Stimulated activated CD4-positive, alpha-beta T cell treated with anti-CD3 and anti-CD28 coated beads, Interleukin-1b, Interleukin-23, amount 100 ng/mL, for 24 hours (primary cell): ENCODE measurements at places on chromosomes 11 and 22.

DNA sequence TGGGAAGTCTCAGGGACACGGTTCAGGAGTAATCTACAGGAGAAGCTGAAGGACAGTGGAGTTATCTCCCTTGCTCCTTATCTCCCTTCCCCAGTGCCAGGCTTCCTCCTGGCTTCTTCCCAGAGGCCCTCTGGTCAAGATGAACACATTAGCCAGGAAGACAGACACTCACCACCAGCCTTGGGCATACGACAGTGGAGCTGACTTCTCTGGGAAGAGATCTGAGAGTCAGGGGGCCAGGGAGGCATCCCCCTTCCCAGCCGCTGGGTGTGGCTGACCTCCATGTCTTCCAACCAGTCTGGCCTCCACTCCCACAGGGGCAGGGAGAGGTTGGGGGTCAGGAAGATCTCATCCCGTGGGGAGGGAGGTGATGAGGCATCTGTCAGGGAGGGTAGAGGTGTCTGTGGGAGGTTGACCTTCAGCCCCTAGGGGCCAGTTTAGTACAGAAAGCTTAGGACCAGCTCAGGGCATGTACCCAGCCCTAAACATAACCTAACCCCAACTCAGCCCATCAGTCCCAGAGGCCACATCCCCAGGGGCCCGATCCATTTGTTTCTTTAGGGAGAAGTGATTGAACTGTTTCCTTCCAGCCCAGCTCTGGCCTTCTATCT, 12.7 kb downstream of the ROBO4 start:
- DNase-seq: no peak

DNA sequence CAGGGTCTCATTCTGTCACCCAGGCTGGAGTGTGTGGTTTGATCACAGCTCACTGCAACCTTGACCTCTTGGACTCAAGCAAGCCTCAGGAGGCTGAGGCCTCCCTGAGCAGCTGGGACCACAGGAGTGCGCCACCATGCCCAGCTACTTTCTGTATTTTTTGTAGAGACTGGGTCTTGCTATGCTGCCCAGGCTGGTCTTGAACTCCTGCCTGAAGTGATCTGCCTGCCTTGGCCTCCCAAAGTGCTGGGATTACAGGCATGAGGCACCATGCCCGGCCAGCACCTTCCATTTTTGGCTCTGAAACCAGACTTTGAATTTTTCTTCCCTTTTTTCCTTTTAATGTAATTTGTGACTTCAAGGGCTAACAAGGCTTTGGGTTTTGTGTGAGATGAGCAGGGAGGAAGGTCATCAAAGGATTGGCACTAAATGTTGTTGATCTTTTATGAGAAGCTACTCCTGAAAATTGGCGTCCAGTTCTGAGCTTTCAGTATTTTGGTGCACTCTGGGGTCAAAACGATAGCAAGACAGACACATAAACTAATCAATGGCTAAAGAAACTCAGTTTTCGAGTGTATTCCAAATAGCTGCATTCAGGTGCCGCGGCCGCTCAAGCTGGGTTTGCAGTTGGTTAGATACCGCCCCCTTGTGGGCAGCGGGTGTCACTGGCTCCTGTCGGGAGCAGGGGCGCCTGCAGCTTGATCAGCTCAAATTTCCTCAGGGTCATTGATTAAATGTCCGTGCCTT, 51.9 kb upstream of the CLMP start:
- peak; percentile 65 for DNase-seq

DNA sequence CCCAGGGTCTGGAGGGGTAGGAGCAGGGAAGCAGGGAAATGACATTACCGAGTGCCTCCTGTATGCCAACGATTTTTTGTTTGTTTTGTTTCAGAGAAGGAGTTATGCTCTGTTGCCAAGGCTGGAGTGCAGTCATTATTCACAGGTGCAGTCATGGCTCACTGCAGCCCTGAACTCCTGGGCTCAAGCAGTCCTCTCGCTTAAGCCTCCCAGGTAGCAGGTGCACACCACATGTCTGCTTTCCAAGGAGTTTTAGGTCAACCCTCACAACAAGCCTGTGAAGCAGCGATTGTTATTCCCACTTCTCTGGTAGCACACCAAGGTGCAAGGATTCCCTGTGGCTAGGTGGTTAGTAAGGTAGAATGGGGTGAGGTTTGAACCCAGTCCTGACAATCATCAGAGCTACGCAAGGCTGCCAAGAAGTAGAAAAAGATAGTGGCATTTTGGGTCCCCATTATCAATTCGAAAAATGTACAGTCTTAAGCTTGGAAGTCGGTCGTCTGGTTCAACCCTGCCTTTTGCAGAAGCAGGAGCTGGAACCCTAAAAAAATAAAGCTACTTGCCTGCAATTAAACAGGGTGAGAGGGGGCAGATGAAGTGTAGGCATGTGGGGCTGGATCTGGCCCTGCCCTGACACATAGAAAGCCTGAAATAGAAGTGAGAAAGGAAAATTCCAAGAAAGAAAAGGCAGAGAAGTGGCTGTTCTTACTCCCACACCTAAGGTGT, 9.1 kb downstream of the UCP3 start:
- no peak for DNase-seq

DNA sequence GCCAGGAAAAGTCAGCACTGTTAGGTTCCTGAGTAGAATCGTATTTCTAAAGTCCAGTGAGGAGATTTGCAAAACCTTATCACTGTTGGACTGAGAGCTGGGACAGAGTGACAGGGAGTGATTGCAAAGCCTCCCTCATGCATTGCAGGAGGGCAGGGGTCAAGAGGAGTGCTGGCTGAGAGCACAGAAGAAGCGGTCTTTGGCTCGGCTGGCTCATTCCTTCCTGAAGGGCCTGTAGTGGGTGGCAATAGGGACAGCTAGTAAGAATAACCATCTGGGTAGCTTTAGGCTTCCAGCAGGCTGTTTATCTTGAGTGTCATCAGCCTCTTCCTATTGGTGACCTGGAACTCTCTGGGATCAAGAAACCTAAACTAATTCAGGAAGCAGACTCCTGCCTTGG, 53.4 kb downstream of the CD44 start:
- DNase-seq: no peak

DNA sequence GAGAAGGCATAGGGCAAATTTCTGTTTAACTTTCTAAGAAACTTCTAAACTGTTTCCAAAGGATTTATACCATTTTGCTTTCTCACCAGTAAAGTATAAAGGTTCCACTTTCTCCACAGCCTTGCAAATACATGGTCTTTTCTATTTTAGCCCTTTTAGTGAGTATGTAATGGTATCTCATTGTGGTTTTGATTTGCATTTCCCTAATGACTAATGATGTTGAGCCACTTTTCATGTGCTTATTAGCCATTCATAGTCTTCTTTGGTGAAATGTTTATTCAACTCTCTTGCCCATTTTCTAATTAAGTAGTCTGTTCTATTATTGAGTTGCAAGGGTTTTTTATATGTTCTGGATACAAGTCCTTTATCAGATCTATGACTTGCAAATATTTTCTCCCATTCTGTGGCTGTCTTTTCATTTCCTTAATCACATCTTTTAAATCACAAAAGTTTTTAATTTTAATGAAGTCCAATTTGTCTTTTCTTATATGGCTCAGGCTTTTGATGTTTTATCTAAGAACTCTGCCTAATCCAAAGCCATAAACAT, 83.8 kb upstream of the KCNQ1OT1 start:
- no peak for DNase-seq

- DNase-seq: no peak
Observed at GRCh38 chr22:29625090-29625825, 21.8 kb downstream of the NF2 start.

- no peak for DNase-seq
Observed at GRCh38 chr22:24935771-24936483, 10.6 kb downstream of the LHFPL7 start.

- no peak for DNase-seq
Observed at GRCh38 chr11:129937592-129938238, 42.3 kb upstream of the NFRKB start.

DNA sequence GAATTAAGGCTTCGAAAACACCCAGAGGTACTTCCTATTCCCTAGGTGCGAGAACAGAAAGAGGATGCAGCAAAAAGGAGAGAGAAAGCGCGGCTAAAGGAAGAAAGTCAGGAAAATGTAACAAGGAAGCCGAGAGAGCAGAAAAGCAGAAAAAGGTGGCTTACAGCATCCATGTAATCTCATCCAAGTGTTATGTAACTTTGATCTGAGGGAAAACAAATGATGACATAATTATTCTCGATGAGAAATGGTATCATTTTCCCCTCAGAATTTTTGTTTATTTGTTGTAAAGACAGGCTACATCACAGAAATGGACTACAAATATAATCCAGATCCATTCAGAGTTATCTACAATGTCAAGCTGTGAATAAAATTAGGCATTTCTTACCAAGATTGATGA, 69.1 kb upstream of the APOA1 start:
- DNase-seq: no peak

GRCh38 chr22:30040499-30041260, 39.6 kb upstream of the HORMAD2 start:
- DNase-seq: no peak

GRCh38 chr22:48760481-48761390, 1066.9 kb downstream of the BRD1 start:
- no peak for DNase-seq

DNA sequence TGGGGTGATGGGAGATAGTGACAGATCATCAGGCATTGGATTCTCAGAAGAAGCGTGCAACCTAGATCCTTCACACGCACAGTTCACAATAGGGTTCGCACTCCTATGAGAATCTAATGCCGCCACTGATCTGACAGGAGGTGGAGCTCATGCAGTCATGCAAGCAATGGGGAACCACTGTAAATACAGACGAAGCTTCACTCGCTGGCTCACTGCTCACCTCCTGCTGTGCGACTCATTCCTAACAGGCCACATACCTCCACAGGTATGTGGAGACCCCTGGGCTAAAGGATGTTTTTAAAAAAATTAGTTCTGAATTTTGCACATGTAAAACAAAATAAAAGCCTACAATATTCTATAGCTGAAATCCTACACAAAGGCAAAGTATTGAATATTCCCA, 20.5 kb upstream of the TEAD1 start:
- no peak for DNase-seq

GRCh38 chr22:36457688-36458450, 23.6 kb downstream of the TXN2 start:
- DNase-seq: no peak
